ENCODE measurements at places on chromosomes 12 and 14. TPM values are rescaled to one million over a fixed set of nuclear protein-coding genes. Genes with fewer than 3 reads are reported as not detected.

OTOGL gene
- 0.11 TPM for polyA plus RNA-seq

SLCO1B3 gene
- not detected for polyA plus RNA-seq

DLGAP5 gene
- polyA plus RNA-seq = 1.5 TPM

CMTM5 gene
- polyA plus RNA-seq = 1.9 TPM

EIF5 gene
- polyA plus RNA-seq = 49.1 TPM

VRTN gene
- polyA plus RNA-seq = not detected

LTBP2 gene
- 2.4 TPM for polyA plus RNA-seq

SRRM4 gene
- polyA plus RNA-seq = 2.2 TPM

FBLN5 gene
- polyA plus RNA-seq = 85.8 TPM

MYO1A gene
- polyA plus RNA-seq = 0.46 TPM

RTN1 gene
- 5.1 TPM for polyA plus RNA-seq

TAS2R8 gene
- polyA plus RNA-seq = not detected

NANOG gene
- 0.08 TPM for polyA plus RNA-seq

NOXRED1 gene
- polyA plus RNA-seq = 0.29 TPM

ALKBH2 gene
- polyA plus RNA-seq = 18.3 TPM

ADCY4 gene
- 45.8 TPM for polyA plus RNA-seq

SERPINA5 gene
- polyA plus RNA-seq = 83.6 TPM

RERGL gene
- 2.7 TPM for polyA plus RNA-seq

All from adrenal gland (tissue), 19 donors.